ENCODE measurements at places on chromosomes 6 and 20. TPM values are rescaled to one million over a fixed set of nuclear protein-coding genes. Genes with fewer than 3 reads are reported as not detected.

Gene SLC17A9
- 0.32 TPM for total RNA-seq

Gene SCUBE3
- total RNA-seq = not detected

Gene GLP1R
- not detected for total RNA-seq

DNA sequence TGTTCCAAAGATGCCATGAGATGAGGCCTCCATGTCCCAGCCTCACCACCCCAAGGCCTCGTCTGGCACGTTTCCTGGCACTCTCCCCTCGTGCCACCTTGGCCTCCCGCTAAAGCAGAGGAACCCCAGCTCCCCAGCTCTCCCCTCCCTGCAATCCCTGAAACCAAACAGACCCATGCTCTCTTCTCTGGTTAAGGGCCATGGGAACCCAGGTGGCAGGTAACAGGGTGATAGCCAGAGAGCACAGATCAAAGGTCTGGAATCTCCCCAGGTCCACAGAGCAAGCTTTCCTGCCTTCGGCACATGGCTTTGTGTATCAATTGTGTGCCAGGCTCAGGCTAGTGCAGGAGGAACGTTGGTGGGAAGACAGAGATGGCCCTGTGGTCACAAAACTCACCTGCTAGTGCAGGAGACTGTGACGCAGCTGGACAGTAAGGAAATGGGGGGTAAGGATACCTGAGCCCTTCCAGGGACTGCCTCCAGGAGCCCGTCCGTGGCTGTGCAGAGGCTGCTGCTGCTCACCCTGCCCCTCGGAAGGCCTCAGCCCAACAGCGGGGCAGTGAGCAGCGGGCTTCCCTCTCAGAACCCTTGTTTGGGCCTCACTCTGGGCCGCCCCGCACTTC, 39.0 kb downstream of the MYH7B start:
- H3K4me1 ChIP-seq = no peaks in the 10 kb centered on the region
- H3K36me3 ChIP-seq = peaks cover 2% of the 10 kb centered on the region
- H3K27me3 ChIP-seq = no peaks in the 10 kb centered on the region
- H3K27ac ChIP-seq = peak overlapping the region; percentile 36

- no peak overlapping the region for H3K4me3 ChIP-seq
- H3K4me1 ChIP-seq = peaks cover 9% of the 10 kb centered on the region
- no peak for DNase-seq
Observed at GRCh38 chr6:128352366-128352765, 168.0 kb downstream of the PTPRK start.

- no peak for DNase-seq
- H3K4me3 ChIP-seq = no peak overlapping the region
- no peaks in the 10 kb centered on the region for H3K27me3 ChIP-seq
- H3K4me1 ChIP-seq = no peaks in the 10 kb centered on the region
- H3K27ac ChIP-seq = no peak overlapping the region
Observed at GRCh38 chr20:49303065-49303552, 25.3 kb upstream of the ZNFX1 start.

DNA sequence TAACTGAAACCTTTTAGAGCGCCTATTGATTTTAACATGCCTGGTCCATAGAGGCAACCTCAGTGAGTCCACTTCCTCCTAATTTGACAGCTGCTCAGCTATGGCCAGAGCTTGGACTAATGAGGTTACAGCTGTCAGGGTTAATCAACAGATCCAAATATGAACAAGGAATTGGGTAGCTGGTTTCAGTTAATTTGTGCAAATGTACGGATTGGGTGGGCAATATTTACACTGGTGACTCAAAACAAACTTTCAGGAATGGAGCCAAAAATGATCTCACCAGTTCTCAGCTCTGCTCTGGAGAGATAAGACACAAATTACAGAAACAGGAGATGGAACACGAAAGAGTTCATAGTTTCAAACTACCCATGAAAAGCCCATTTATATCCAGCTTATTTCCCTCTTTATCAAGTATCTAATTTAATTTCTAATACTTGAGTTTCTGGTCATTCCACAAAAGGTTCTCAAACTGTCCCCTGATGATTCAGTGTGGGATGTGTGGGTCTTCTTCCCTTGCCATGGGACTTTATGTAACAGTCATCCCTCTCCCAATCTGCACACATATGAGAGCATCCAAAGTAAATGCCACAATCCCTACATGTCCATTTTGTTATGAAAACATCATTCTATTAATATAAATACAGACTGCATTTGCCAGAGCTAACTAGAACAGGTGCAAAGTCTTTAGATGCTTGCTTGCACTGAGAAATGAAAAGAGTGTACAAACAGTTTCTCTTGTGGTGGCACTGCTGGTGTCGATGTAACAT, 149.9 kb downstream of the RPS12 start:
- DNase-seq = no peak
- H3K36me3 ChIP-seq = no peaks in the 10 kb centered on the region
- H3K4me1 ChIP-seq = peaks cover 26% of the 10 kb centered on the region
- no peaks in the 10 kb centered on the region for H3K27me3 ChIP-seq

GRCh38 chr20:63176427-63177133, 39.4 kb downstream of the YTHDF1 start:
- H3K27ac ChIP-seq = no peak overlapping the region
- no peaks in the 10 kb centered on the region for H3K36me3 ChIP-seq
- H3K4me1 ChIP-seq = peaks cover 13% of the 10 kb centered on the region

DNA sequence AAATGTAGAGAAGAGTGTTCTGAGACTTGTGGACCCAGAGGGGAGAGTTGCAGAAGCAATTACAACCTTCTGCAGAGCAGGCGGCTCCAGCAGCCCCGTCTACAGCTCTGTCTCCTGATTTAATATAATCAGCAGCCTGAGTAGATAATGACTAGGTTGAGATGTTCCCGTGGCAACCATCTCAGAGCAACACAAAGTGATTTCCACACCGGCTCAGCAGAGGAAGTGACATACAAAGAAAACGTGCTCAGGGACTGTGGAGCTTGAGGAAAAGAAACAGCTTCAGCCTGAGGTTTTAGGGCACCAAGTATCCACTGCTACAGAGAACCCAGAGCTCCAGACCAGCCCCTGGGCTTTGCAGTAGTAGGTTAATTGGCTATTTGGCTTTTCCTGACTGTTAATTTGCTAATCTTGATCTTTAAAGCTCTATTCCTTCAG, 136.4 kb downstream of the MTFR2 start:
- H3K27ac ChIP-seq = peak overlapping the region; percentile 17
- peak; percentile 17 for DNase-seq
- H3K4me1 ChIP-seq = no peaks in the 10 kb centered on the region
- no peak overlapping the region for H3K4me3 ChIP-seq
- no peaks in the 10 kb centered on the region for H3K27me3 ChIP-seq
- H3K36me3 ChIP-seq = no peaks in the 10 kb centered on the region

GRCh38 chr6:25485821-25486534, 166.0 kb upstream of the SCGN start:
- H3K27ac ChIP-seq = no peak overlapping the region
- no peak overlapping the region for H3K4me3 ChIP-seq
- DNase-seq = peak; percentile 19

- no peak for DNase-seq
- H3K36me3 ChIP-seq = no peaks in the 10 kb centered on the region
- H3K4me3 ChIP-seq = no peak overlapping the region
- H3K27ac ChIP-seq = no peak overlapping the region
- no peaks in the 10 kb centered on the region for H3K4me1 ChIP-seq
Observed at GRCh38 chr20:11814267-11814666, 103.4 kb upstream of the BTBD3 start.

GRCh38 chr6:167517254-167517916, 192.5 kb downstream of the TTLL2 start:
- H3K27ac ChIP-seq = no peak overlapping the region
- DNase-seq = no peak
- H3K27me3 ChIP-seq = no peaks in the 10 kb centered on the region
- H3K4me1 ChIP-seq = no peaks in the 10 kb centered on the region
- H3K36me3 ChIP-seq = no peaks in the 10 kb centered on the region

DNA sequence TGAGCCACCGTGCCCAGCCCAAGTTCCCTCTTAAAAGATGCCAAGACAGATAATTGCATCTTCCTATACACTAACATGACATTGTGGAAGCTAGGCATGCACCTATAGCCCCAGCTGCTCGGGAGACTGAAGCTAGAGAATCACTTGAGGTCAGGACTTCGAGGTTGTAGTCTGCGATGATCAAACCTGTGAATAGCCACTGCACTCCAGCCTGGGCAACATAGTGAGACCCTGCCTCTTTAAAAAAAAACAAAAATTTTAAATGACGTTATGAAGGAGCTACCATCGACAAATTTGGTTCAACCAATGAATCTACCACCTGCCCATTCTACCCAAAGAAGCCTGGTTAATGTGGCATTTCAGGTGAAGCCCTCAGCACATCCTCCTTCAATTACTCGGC, 80.7 kb downstream of the TBC1D7 start:
- H3K27ac ChIP-seq = no peak overlapping the region
- no peaks in the 10 kb centered on the region for H3K4me1 ChIP-seq
- no peak overlapping the region for H3K4me3 ChIP-seq

- no peak overlapping the region for H3K4me3 ChIP-seq
- no peaks in the 10 kb centered on the region for H3K4me1 ChIP-seq
- no peaks in the 10 kb centered on the region for H3K27me3 ChIP-seq
Observed at GRCh38 chr20:9829835-9830234, 9.0 kb downstream of the PAK5 start.

DNA sequence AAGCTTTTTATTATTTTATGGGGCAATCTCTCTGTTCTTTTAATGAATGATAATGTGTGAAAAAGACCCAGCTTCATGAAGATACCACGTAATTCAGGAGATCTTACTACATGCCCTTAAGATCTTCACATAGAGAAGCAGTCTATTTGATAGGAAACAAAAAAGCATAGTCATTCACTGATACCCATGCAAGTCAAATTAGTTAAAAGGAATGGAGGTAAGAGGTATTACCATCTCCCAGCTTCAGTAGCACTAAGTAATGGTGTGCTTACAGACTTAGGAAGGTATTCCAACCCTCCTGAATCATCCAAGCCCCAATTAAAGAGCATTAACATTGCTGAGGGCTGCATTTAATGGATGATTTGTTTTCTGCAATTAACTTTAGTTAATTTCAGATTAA, 364.7 kb downstream of the SYNE1 start:
- H3K36me3 ChIP-seq = peaks cover 29% of the 10 kb centered on the region
- no peak for DNase-seq
- peak overlapping the region; percentile 43 for H3K4me3 ChIP-seq
- H3K4me1 ChIP-seq = peaks cover 55% of the 10 kb centered on the region
- H3K27me3 ChIP-seq = no peaks in the 10 kb centered on the region
- H3K27ac ChIP-seq = peak overlapping the region; percentile 75

Gene GRIK2
- 0.16 TPM for total RNA-seq

Gene TTLL9
- total RNA-seq = not detected

GRCh38 chr6:30781395-30781742, 37.0 kb upstream of the IER3 start:
- peak overlapping the region; percentile 84 for H3K27ac ChIP-seq
- H3K36me3 ChIP-seq = no peaks in the 10 kb centered on the region
- H3K4me3 ChIP-seq = peak overlapping the region; percentile 38
- DNase-seq = peak; percentile 68
- peaks cover 30% of the 10 kb centered on the region for H3K4me1 ChIP-seq
- no peaks in the 10 kb centered on the region for H3K27me3 ChIP-seq

DNA sequence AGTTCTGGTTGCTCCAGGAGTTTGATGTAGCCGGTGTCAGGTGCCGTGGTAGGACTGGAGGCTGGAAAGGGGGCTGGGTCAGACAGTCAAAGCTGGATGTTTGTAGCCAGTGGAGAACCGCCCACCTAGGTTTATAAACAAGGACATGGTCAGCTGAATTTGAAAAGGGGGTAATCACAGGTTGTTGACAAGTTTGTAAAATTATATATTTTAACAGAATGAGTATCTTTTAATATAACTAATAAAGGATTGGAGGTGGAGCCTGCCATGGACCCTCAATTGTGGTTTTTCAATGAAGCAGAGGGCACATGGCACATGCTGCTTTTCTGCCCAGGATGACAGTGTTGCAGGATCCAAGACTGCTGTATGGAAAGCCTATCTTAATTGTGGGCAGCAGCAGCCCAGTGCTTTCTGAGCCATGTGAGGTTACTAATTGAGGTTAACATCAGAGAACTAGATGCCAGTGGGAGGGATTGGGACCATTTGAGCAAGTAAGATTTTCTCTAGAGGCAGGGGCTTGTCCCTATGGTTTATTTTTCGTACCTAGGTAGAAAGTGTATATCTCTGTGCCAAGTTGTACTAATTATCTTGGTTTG, 9.7 kb downstream of the HECA start:
- H3K4me1 ChIP-seq = peaks cover 55% of the 10 kb centered on the region
- H3K27me3 ChIP-seq = no peaks in the 10 kb centered on the region
- no peak overlapping the region for H3K27ac ChIP-seq
- no peak overlapping the region for H3K4me3 ChIP-seq

- H3K27me3 ChIP-seq = no peaks in the 10 kb centered on the region
- H3K36me3 ChIP-seq = peaks cover 35% of the 10 kb centered on the region
- no peak overlapping the region for H3K4me3 ChIP-seq
- H3K27ac ChIP-seq = no peak overlapping the region
- H3K4me1 ChIP-seq = peaks cover 45% of the 10 kb centered on the region
Observed at GRCh38 chr6:170316071-170316470, 9.5 kb downstream of the FAM120B start.

Gene SPDEF
- 0.22 TPM for total RNA-seq

DNA sequence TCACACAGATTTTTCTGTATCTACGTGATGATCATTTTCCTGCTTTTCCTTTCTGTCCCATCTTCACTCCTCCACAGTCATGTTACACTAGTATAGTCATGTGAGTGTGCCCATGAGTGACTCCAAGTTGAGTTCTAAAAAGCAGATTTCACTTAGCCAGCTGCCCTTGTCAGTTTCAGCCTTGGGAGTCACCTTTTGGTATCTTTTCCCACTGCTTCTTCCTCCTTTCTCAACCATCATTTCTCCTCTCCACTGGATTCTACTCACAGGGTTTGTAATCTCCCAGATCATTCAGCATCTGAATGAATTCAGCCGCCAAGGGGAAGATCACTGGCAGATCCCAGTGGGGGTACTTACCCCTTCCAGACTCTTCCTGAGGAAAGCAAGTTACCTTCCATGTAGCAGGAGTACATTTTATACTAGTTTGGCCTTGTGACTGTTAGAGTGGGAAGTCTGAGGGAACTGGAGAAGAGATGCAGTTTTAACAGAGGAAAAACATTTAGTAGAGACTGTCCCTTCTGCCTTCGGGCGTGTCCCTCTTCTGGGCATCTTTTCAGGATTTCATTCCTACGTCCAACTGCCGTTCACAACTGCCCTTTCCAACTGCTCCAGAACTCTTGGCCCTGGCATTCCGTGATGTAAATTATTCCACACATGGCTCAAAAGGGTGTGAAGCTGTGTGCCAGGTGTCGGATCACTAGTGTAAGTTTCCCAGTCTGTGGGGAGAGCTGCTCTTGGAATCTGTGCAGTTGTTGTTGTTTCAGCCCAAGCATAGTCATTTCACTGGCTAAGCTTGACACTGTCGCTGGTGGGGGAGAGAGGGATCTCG, 38.9 kb downstream of the BICRAL start:
- H3K27me3 ChIP-seq = no peaks in the 10 kb centered on the region
- no peaks in the 10 kb centered on the region for H3K36me3 ChIP-seq
- peak overlapping the region; percentile 46 for H3K4me3 ChIP-seq
- H3K27ac ChIP-seq = peak overlapping the region; percentile 79

DNA sequence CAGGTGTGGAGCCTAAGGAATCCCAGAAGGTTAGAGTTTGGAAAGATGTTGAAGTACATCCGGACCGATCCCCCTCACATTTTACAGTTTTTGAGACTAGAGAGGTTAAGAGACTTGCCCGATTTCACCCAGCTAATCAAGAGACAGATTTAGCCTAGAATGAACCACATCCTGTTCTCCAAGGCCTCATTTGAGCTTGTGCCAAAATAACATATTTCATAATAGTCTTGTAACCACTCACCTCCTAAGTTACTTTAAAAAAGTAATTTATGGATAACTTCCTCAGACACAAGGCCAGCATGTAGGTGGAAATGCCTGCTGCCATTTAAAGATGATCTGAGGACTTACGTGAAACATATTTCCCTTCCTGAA, 39.8 kb upstream of the ARHGAP18 start:
- no peak overlapping the region for H3K4me3 ChIP-seq
- H3K36me3 ChIP-seq = no peaks in the 10 kb centered on the region
- no peaks in the 10 kb centered on the region for H3K27me3 ChIP-seq
- DNase-seq = no peak
- H3K27ac ChIP-seq = peak overlapping the region; percentile 37
